ENCODE measurements at places on chromosomes 5 and 9. TPM values are rescaled to one million over a fixed set of nuclear protein-coding genes. Genes with fewer than 3 reads are reported as not detected.

- no peaks in the 10 kb centered on the region for H3K27me3 ChIP-seq
- H3K4me1 ChIP-seq, result no peaks in the 10 kb centered on the region
- no peaks in the 10 kb centered on the region for H3K36me3 ChIP-seq
- DNase-seq, result no peak
- H3K4me3 ChIP-seq, result no peak overlapping the region
These were observed 161.3 kb downstream of the YIPF5 start for GRCh38 chr5:144009116-144009515.

- H3K27ac ChIP-seq, result no peak overlapping the region
- H3K4me3 ChIP-seq, result no peak overlapping the region
- H3K4me1 ChIP-seq, result peaks cover 11% of the 10 kb centered on the region
- no peaks in the 10 kb centered on the region for H3K27me3 ChIP-seq
These were observed 65.0 kb upstream of the FBXW11 start for GRCh38 chr5:172071309-172071875.

DNA sequence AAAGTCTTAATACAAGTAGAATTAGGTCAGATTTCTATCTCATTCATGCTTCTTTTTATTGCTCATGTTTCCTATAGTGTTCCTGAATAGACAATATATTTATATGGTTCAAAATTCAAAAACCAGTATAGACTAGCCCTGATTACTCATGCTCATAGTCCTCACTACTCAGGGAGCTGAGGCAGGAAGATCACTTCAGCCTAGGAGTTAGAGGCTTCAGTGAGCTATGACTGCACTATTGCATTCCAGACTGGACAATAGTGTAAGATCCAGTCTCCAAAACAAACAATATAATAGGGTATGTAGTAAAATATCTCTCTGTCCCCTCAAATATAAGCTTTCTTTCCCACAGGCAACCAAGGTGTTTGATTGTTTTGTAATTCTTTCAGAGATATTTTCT lies 2.4 kb downstream of the ANKRD31 start:
- H3K4me3 ChIP-seq, result no peak overlapping the region
- no peak overlapping the region for H3K27ac ChIP-seq
- peaks cover 3% of the 10 kb centered on the region for H3K4me1 ChIP-seq
- H3K36me3 ChIP-seq, result no peaks in the 10 kb centered on the region
- no peak for DNase-seq

GRCh38 chr5:83662558-83662957 lies 58.1 kb downstream of the HAPLN1 start:
- H3K27ac ChIP-seq, result no peak overlapping the region
- H3K36me3 ChIP-seq, result no peaks in the 10 kb centered on the region
- DNase-seq, result peak; percentile 12
- no peaks in the 10 kb centered on the region for H3K27me3 ChIP-seq
- H3K4me3 ChIP-seq, result no peak overlapping the region

GRCh38 chr5:766666-767431 lies 17.7 kb downstream of the ZDHHC11B start:
- no peak for DNase-seq
- no peaks in the 10 kb centered on the region for H3K4me1 ChIP-seq
- H3K27ac ChIP-seq, result no peak overlapping the region
- H3K27me3 ChIP-seq, result no peaks in the 10 kb centered on the region
- H3K4me3 ChIP-seq, result no peak overlapping the region
- no peaks in the 10 kb centered on the region for H3K36me3 ChIP-seq

DNA sequence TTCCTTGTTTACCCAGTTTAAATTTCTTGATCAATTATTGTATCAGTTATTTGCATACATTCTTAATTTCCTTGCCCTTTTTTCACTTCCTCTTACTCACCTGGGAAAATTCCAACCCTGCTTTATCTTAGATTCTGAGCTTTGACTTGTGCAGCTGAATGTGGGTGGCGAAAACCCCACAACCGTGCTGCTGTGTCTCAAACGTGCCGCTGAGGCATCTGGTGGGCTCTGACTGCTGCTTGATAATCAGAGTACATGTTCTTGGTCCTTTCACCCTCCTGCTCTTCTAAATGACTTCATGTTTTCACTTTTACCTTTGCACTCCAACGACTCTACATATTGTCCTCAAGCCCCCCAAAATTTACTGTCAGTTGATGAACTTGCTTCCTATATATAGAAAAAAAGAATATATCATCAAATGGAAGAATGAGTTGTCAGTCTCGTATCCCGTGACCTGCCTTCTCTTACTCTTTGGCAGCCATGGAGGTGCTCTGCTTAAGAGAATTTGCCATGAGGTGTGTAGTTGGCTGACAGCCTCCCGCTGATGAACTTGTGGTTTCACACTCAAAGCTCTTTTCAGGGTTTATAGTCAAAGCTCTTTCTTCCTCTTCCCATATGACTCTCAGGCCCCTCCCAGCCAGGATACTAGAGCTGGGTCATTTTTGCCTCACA lies 14.0 kb upstream of the JAK2 start:
- no peaks in the 10 kb centered on the region for H3K36me3 ChIP-seq
- H3K4me1 ChIP-seq, result peaks cover 17% of the 10 kb centered on the region
- peak overlapping the region; percentile 50 for H3K4me3 ChIP-seq

DNA sequence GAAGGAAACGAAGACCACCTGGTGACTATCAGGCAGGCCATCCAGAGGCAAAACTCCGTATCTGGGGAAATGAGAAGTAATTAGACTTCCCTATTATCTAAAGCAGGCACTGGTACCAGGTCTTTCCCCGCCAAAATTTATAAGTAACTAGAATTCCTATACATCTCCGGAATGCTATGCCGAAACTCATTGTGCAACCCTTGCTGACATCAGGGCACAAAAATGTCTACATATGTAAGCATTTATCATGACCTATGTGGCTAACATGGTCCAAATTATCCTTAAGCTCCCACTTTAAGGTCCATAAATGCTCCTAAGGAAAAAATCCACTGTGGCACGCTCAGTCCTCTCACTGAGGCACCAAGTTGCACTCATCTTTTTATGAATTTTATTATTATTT lies 17.8 kb downstream of the ACTL7B start:
- no peak overlapping the region for H3K4me3 ChIP-seq
- DNase-seq, result no peak
- no peaks in the 10 kb centered on the region for H3K27me3 ChIP-seq
- H3K4me1 ChIP-seq, result no peaks in the 10 kb centered on the region
- H3K36me3 ChIP-seq, result no peaks in the 10 kb centered on the region

DNA sequence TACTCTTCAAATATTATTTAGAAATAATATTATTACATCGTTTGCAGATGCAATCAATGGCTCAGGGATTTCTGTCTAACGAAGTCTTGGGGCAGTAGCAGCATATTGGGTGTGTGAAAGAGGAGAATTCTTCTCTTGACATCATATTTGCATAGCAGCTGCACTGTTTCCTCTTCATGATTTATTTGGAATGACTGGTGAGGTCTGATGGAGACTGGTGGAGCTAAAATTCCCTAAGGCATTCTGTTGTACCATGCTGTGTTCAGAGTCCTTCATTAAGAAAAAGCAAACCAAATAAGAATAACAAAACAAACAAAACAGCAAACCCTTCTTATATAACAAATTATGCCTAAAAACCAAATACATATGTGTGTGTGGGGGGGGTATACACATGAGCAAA lies 177.6 kb downstream of the DIRAS2 start:
- no peaks in the 10 kb centered on the region for H3K4me1 ChIP-seq
- H3K4me3 ChIP-seq, result no peak overlapping the region
- no peak overlapping the region for H3K27ac ChIP-seq
- no peaks in the 10 kb centered on the region for H3K27me3 ChIP-seq

- no peaks in the 10 kb centered on the region for H3K4me1 ChIP-seq
- no peaks in the 10 kb centered on the region for H3K36me3 ChIP-seq
- H3K27me3 ChIP-seq, result peaks cover 2% of the 10 kb centered on the region
- DNase-seq, result no peak
- no peak overlapping the region for H3K27ac ChIP-seq
These were observed 117.4 kb upstream of the GPR151 start for GRCh38 chr5:146633323-146633764.

- H3K27ac ChIP-seq, result no peak overlapping the region
- H3K4me1 ChIP-seq, result no peaks in the 10 kb centered on the region
- no peaks in the 10 kb centered on the region for H3K36me3 ChIP-seq
- DNase-seq, result no peak
- H3K27me3 ChIP-seq, result no peaks in the 10 kb centered on the region
These were observed 110.0 kb upstream of the TUT7 start for GRCh38 chr9:86464242-86464641.

DNA sequence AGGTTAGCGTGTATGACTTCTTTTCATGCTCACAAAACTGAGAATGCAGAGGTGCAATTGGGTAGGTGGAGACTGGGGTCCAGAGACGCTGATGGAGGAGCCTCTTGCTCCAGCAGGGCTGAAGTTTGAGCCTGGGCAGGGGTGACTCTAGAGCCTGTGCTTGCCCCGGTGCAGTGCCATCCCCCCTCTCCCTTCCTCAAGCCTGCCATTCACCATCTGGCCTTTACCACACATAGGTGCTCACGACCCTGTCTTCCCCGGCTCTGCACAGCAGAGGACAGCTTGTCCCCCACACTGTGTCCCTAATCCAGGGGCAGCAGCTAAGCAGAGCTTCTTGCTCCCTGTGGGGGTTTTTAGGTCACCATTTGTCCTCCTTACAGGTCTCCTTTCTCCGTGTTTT lies 86.5 kb downstream of the DAP start:
- no peak overlapping the region for H3K4me3 ChIP-seq
- peaks cover 4% of the 10 kb centered on the region for H3K36me3 ChIP-seq
- DNase-seq, result no peak
- H3K27me3 ChIP-seq, result no peaks in the 10 kb centered on the region

DNA sequence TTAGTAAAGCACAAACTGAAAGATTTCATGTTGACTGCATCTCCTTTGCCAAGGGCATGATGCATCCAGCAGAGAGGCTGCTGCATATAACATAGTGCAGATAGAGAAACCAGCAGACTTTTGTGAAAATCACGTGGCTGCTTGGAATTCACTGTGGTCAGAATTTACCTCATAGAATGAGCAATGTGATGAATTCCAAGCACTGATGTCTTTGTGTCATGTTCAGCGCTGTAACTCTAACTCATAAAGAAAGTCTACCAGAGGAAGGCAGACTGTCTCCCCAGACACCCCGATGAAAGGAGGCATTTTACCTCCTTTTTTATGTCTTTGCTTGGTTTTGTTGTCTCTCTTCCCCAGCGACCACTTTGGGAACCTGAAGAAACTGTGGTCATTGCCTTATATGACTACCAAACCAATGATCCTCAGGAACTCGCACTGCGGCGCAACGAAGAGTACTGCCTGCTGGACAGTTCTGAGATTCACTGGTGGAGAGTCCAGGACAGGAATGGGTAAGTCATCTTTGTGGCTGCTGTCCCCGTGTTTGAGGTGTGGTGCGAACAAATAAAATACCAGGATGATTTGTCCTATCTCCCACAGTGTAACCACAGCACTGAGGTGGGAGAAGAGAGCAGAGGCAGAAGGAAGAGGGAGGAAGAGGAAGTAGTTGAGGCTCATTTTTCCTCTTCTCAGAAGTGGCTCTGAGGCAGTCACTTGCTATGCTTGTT lies 42.0 kb downstream of the ITK start:
- no peak for DNase-seq
- no peaks in the 10 kb centered on the region for H3K36me3 ChIP-seq
- no peaks in the 10 kb centered on the region for H3K27me3 ChIP-seq

DNA sequence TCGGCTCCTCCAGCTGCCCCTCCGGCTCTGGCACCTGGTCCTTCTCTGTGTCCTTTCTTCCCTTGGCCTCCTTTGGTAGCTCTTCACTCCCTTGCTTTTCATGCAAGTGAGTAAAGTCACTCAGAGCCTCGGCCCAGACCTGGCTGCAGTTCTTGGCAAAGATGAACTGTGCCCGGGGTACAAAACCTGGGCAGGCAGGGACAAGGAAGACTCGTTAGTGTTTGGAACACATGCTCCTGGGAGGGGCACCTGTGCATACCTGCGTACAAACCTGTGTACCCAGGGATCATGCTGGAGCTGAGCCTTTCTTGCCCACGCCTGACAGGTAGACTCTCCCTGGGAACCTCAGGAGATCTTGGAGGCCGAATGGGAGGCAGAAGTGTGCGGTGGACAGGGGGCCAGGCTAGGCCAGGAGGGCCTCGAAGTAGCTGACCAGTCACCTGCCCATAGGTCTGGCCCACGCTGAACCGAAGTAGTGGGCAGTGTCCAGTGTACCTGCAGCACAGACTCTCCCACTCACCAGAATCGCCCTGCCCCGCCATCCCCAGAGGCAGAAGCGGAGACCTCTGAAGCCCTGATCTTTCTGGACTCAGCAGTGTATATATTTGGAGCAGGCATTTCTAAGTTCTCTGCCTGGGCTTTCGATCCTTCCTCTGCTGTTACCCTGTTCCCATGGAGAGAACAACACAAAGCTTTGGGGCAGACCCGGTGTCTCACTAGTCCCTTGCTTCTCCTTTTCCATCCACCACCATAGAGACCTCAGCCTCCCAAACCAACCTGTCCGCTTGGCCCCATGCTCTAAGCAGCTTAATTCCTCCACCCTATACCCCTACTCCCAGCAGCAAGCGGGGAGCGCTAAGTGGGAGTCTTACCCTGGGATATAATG lies 41.9 kb upstream of the TESK1 start:
- H3K4me1 ChIP-seq, result peaks cover 6% of the 10 kb centered on the region
- no peak overlapping the region for H3K27ac ChIP-seq
- no peaks in the 10 kb centered on the region for H3K27me3 ChIP-seq
- H3K4me3 ChIP-seq, result no peak overlapping the region
- DNase-seq, result no peak
- no peaks in the 10 kb centered on the region for H3K36me3 ChIP-seq

GRCh38 chr5:169350016-169350415 lies 49.1 kb upstream of the SLIT3 start:
- DNase-seq, result no peak
- H3K27me3 ChIP-seq, result no peaks in the 10 kb centered on the region
- H3K4me1 ChIP-seq, result no peaks in the 10 kb centered on the region
- no peak overlapping the region for H3K4me3 ChIP-seq
- H3K27ac ChIP-seq, result no peak overlapping the region

DNA sequence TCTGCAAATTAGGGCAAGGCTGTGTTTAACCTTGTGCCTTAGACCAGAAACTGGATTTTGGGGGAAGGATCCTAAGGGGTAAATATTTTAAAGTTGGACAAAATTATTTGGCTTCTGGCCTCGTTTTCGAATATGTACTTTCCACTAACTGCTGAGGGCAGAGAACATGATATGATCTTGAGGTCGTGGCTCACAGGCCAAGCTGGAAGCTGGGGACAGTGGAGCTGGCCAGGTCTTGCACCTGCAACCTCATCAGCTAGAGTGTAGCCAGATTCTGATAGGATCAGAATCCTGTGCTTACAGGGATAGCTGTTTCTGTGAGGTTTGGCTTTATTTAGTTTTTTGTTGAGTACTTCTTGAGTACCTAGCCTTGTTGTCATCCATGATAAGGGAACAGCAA lies 24.9 kb downstream of the MAN2A1 start:
- no peak for DNase-seq
- no peaks in the 10 kb centered on the region for H3K36me3 ChIP-seq
- no peak overlapping the region for H3K4me3 ChIP-seq
- no peak overlapping the region for H3K27ac ChIP-seq

DNA sequence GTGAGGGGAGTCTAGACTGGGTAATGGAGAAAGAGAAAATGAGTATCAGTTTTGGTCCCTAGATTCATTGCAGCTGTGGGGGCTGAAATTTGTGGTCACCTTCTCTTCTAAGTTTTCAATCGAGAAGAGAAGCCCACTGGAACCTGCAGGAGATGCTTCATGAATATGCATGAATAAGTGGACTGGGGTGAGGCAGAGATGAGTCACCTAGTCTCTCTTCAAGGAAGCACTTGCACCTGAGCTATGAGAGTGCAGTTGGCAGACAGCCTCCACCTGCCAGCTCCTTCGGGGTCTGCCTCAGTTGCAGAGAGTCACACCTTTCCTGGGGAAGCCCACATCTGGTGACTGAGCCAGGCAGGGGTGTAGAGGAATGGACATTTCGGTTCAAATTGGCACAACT lies 69.1 kb downstream of the ZNF366 start:
- H3K27ac ChIP-seq, result no peak overlapping the region
- H3K4me1 ChIP-seq, result peaks cover 41% of the 10 kb centered on the region
- no peak overlapping the region for H3K4me3 ChIP-seq
- H3K36me3 ChIP-seq, result no peaks in the 10 kb centered on the region
- no peak for DNase-seq
- no peaks in the 10 kb centered on the region for H3K27me3 ChIP-seq

PCDHGB7 gene
- total RNA-seq, result 1.3 TPM

ANKRD34B gene
- not detected for total RNA-seq
